ENCODE measurements at places on chromosomes 5 and 9.

DNA sequence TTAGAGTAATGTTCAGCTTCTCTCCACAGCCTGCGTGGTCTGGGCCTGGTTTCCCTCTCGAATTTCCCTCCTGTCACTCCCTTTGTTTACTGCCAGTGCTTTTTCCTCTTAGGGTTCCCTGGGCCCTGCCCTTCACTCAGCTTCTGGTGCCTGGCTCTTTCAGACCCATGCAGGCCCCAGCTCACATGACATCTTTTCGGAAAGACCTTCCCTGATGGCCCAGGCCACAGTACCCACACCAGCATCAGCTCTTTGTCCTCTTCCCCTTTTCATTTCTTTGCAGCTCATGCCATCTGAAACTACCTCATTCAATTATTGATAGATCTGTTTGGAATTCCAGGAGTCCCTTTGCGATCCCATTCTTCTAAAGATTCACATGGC is 68.1 kb upstream of the ABL1 start:
- DNase-seq = no peak

DNA sequence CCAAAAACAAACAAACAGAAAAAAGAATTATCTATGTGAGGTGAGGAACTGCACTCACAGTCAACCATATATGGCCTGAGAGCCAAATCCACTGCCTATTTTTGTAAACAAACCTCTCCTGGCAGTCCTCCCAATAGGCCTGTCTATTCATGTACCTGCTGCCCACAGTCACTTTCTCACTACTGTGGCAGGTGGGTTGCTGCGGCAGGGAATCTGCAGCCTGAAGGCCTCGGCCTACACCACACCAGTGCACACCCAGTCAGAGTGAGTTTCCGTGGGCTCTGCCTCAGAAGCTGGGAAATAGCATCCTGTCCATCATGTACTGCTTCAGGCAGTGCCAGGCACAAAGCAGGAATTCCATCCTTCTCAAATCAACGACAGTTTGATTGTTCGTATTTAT is 82.3 kb downstream of the SPTLC1 start:
- no peak for DNase-seq

DNA sequence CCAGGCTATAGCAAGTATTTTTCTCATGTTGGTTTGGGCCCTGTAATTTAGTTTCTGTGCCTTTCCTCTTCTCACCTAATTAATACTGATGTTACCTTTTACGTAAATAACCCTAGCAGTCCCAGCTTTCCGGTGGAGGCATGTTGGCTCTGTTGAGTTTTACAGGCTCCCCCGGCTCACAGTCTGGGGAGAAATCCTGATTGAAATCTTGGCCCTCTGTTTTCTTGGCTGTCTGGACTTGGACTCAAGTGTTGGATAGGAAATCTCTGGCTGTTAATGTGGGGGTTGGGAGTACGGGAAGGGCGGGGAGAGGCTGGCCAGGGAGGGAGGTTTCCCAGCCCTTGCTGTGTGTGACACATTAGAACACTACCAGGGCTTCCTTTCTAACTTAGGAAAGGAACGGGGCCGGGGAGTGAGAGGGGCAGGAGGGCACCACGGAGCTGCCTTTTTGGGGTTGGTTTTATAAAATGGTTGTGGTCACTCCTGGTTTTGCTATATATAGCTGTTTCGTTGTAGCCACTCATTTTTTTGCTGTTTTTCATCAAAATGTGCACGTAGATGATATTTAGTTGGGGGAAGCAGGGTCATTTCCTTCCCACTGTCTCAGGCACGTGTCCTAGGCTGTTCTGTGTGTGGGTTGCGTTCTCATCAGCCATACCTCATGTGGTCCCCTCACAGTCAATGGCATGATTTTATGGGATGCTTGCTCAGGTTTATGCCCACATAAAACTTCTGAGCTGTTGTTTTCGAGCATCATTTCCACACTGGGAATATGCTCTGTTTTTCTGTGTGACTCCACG is 11.0 kb downstream of the TRIO start:
- no peak for DNase-seq

DNA sequence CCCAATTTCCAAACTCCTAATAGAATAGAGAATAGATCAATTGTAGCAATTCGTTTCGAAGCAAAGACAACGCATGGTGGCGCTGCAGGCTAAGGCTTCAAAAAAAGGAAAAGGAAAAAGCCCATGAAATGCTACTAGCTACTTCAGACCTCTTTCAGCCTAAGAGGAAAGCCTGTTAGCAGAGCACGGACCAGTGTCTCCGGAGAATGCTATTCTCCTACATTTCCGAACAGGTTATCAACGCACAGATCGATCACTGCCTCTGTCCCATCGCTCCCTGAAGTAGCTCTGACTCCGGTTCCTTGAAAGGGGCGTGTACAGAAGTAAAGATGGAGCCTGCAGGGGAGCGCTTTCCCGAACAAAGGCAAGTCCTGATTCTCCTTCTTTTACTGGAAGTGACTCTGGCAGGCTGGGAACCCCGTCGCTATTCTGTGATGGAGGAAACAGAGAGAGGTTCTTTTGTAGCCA is at the start of gene PCDHB15:
Gene PCDHB15 (plus strand): TSS at position 146 of the 468 bp plus-strand sequence. CDS start 184 bp downstream, at position 330.
- peak; percentile 7 for DNase-seq

DNA sequence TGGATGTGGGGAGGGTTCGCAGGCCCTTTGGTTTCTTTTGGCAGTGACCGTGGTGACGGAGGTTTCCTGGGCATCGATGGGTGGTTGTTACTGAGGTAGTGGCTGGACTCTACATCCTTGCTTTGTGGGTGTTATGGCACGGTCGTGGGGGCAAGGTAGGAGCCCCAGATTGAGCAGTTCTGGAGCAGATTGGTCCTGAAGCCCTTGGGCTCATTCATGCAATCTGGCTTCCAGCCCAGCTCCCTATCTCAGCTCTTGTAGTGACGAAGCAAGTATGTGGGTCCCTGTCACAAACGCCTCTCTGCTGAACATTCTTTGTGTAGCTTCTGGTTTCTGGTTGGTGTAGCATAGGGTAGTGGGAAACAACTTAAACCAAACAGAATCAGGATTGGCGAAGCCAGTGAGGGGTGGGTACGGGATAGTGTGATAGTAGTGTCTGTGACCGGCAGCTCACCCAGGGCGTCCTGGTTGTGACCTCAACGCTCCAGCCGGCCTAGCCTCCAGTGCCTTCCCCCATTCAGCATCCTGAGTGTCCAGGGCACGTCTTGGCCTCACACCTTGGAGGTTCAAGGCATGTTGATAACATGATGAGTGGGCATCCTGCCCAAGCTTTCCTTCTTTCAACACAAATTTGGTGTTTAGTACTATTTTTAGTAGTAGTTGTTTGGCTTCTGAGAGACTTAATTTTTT is 2.9 kb downstream of the NDUFS6 start:
- DNase-seq = no peak

- DNase-seq = no peak
Measured at GRCh38 chr9:4141296-4141695, 158.6 kb downstream of the GLIS3 start.

GRCh38 chr9:125260561-125260960 is 1.1 kb upstream of the GAPVD1 start:
- DNase-seq = no peak

DNA sequence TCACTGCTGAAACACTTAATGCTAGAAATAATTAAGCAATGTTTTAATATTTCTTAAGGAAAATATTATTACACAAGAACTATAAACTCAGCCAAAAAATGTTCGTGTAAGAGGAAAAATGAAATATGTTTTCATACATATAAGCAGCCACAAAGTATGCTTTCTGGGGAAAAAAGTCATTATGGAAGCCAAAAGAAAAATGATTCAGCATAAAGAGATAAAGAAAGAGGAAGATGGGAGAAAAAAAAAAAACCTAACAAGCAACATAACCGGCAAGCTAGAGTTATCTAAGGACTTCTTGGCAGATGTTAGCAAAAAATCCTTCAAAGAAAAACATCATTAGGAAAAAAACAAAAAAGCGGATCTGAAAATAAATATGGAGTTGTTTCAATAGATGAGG is 179.1 kb downstream of the MUSK start:
- no peak for DNase-seq

- DNase-seq = no peak
Measured at GRCh38 chr9:133235549-133236222, 26.6 kb upstream of the OBP2B start.

DNA sequence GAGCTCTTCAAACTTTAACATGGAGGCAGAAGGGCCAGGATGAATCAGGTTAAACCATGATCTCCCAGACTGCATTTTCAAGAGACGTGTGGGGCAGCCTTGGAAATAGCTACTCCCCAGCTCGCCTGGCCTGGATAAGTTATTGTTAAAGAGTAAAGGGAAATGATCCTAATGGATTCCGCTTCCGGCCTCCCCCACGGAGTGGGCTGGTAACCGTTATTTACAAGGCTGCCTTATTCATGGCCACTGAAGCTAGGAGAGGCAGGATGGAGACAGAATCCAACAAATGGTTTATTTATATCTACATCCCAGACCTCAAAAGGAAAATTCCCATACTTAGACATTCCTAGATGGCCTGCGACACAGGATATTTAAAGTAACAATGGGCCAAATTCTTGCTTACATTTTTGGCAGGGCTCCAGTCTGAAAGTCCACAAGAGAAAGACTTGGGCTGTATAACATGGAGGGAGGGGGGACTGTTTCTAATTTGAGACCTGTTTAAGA is 27.9 kb downstream of the SPRY4 start:
- DNase-seq = no peak

- DNase-seq = no peak
Measured at GRCh38 chr9:68644831-68645230, 60.2 kb upstream of the PIP5K1B start.

DNA sequence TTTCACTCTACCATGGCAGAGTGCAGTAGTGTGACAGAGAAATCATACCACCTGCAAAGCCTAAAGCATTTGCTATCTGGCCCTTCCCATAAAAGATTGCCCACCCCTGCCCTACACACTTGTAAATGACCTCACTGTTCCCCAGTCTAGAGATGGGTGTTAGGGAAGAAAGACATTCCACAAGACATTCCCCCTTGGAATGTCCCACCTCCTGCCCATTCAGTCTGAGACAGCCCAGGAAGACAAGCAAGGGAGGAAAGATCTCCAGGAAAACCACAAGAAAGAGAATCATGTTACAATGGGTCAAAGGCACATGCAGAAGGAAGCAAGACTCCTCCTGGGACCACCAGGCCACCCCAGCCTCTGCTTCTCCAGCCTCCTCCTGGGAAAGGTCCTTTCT is 230.0 kb downstream of the AGTPBP1 start:
- no peak for DNase-seq

DNA sequence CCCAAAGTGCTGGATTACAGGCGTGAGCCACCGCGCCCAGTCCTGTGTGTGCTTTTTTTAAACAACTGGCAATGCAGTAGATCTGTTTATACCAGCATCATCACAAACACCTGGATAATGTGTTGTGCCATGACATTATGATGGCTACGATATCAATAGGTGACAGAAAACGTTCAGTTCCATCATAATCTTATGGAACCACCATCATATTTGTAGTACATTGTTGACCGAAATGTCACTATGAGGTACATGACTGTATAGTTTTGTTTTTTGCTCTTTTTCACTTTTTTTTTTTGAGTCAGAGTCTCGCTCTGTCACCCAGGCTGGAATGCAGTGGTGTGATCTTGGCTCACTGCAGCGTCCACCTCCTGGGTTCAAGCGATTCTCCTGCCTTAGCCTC is 24.4 kb downstream of the ANKRD55 start:
- DNase-seq = no peak

DNA sequence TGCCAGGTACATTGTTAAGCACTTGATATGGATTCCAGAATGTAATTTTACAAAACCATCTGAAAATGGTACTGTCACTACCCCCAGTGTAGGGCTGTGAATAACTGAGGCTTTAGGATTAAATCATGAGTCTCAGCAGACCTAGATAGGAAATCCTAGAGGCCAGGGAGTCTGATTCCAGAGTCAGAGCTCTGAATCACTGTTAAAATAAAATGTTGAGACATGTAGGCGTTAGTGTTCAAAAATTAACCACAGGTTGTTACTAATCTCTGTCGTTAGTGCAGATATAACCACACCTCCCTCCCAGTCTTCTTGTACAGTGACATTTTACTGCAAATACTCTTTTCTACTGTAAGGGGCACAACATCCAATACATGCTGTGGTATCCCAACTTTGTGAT is 1828.8 kb downstream of the MAT2B start:
- DNase-seq = no peak

- DNase-seq = no peak
Measured at GRCh38 chr5:139178935-139179334, 19.2 kb downstream of the SIL1 start.

DNA sequence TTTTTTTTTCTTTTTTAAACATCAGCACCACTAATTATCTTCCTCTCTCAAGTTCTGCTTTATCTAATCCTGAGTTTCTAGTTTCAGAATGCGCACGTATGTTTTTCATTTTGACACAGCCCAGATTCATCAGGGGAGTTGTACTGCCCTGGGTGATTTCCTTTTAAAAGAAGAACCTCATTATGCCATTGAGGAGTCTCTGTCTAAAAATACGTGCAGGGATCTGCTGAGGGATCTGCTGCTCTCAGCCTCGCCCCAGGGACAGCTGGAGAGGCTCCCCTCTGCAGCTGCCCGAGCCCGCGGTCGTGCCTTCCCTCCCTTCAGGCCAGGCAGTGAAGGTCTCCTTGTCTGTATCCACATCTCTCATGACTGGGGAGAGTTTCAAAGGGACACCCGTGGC is 273.1 kb downstream of the ARHGEF28 start:
- DNase-seq = no peak

- peak; percentile 30 for DNase-seq
Measured at GRCh38 chr5:143008809-143009521, 238.8 kb downstream of the ARHGAP26 start.

DNA sequence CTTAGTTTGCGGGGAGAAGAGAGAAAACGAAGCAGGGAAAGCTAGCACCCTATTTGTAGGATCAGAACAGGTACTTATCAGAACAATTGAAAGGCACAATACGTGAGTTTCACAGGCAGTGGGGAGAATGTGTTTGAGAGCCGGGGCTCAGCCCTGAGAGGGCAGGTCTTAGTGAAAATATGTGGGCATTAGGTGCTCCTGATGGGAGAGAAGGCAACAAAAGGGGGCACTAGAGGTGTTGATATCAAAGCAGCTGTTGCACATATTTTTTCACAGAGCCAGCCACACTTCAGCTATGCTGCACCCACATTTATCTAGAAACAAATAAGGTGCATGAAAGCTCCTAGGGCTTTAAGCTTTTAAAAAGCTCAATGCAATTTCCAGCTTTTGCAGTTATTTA is 99.7 kb upstream of the MAN2A1 start:
- no peak for DNase-seq

Measured in germinal center (tissue), 1 donor.